ENCODE measurements at places on chromosomes 5 and 9. TPM values are rescaled to one million over a fixed set of nuclear protein-coding genes. Genes with fewer than 3 reads are reported as not detected.

DNA sequence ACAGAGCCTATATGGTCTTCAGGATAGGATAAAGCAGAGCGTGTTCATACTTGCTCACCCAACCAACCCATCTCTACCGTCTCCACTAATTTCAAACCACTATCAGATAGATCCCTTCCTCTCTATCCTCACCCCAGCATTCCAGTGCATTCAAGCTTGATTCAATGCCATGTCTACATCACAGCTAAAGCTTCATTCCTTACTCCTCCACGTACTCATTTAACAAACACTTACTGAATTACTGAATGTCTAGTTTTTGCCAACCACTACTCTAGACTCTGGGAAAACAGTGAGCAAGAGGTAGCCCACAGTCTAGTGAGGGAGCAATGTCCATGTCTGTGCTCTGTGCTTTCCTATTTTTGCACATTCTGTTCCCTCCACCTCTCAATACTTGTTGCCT lies 163.5 kb upstream of the MSX2 start:
- no peak for DNase-seq

Gene C9orf153
- total RNA-seq = 0.55 TPM

DNA sequence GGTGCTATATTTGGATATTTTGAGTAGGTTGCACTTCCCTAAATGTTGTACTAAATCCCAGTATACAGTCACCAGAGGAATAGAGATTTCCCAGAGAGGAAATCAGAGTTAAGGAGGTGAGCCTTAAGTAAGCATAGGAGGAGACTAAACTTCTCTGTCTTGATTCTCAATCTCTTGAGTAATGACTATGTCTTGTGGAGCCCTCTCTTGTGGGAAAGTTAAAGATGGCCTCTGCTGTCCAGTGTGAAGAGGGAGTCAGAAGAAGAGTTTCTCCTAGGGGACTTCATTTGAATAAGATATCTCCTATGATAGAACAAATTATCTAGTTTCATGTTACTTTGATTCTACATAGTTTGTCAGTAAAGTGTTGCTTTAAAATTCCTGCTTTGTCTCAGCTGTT lies 502.5 kb downstream of the PDE4D start:
- DNase-seq = no peak

GRCh38 chr5:102797322-102797884 lies 42.3 kb downstream of the PAM start:
- no peak for DNase-seq

Gene KIF27
- total RNA-seq = 2.0 TPM

- no peak for DNase-seq
These were observed 9.4 kb downstream of the FSTL4 start for GRCh38 chr5:133602835-133603380.

- DNase-seq = peak; percentile 49
These were observed 41.0 kb upstream of the ANGPTL2 start for GRCh38 chr9:127163409-127163808.

Gene SOWAHA
- 0.08 TPM for total RNA-seq

Gene PCDHGB6
- total RNA-seq = 2.6 TPM

Gene GPX8
- 42.9 TPM for total RNA-seq
